Stimulated activated CD4-positive, alpha-beta T cell treated with anti-CD3 and anti-CD28 coated beads, Interleukin-1b, Interleukin-23, amount 100 ng/mL, for 24 hours (primary cell): ENCODE measurements at places on chromosomes 7 and 10.

DNA sequence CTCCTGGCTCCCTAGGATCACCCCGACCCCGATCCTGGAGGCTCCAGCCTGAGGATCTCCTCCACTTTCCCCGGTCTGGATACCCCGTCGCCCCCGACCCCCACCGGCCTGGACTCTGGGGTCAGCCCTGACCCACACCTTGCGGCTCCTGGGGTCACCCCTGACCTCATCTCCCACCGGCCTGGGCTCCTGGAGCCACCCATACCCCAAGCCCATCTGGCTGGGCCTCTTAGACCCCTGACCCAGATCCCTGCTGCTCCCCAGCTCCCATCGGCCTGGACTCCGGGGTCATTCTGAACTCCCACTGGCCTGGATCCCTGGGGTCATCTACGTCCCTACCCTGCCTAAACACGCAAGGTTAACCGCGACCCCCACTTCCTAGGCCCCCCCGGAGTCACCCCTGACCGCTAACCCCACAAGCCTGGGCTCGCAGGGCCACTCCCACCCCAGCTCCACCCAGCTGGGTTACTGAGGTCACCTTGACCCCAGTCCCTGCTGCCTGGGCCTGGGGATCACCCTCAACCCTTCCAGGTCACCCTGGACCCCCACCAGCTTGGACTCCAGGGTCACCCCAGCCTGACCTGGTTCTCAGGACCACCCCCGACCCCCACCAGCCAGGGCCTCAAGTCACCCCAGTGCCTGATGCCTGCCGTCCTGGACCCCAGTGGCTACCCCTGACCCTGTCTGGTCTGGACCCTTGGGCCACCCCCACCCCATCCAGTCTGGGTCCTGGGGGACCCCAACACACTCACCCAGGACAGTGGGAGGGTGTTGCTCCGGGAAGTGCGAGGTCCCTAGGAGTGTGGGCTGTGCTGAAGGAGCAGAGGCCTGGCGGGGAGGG, 1.2 kb downstream of the FOXK1 start:
- no peak for DNase-seq

- no peak for DNase-seq
These were observed 19.5 kb downstream of the ITGA8 start for GRCh38 chr10:15700078-15700674.

DNA sequence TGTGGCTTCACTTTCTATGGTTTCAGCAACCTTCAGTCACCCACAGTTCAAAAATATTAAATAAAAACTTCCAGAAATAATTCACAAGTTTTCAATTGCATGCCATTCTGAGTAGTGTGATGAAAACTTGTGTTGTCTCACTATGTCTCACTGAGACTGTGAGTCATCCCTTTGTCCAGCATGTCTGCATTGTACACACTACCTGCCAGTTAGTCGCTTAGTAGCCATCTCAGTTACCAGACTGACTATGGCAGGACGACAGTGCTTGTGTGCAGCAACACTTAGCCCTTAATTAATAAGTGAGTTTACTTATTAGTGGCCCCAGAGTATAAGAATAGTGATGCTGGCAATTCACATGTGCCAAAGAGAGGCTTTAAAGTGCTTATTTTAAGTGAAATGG, 22.5 kb downstream of the CCDC186 start:
- no peak for DNase-seq

GRCh38 chr10:120553911-120554310, 96.9 kb downstream of the PLPP4 start:
- no peak for DNase-seq

DNA sequence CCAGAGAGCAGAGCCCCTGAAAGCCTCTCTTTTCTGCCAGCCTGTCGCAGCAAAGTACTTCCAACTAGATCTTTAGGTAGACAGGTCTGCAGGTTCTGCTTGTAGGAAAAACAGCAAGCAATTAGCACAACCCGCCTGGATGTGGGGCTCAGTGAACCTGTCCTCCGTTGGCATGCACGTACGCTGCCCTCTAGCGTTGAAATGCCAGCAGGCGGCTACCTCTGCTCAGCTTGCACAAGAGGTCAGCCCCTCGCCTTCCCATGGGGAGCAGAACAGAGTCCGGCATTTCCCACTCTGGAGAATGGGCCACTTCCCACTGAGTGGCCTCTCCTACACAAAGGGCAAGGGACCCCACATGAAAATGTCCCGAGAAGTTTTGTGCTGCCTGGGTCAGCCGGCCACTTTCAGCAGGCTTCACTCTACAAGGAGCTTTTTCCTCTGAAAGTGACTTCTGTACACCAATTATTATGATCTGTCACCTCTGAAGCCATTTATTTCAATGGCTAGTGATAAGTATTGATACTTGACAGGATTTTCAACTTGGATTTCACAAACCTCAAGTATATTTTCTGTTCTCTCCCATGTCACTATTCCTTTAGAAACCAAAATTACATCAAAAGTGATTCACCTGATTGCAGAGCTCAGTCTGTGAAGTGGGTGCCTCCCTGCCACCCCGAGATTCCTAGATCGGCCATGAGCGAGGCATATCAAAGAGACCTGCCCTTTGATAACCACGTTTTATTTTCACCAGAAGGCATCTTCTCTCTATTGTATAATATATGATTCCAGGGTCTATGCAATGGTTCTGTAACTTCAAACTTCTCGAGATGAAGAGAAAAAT, 56.7 kb downstream of the JCAD start:
- peak; percentile 28 for DNase-seq

- no peak for DNase-seq
These were observed 70.2 kb downstream of the RBM33 start for GRCh38 chr7:155714702-155715101.

DNA sequence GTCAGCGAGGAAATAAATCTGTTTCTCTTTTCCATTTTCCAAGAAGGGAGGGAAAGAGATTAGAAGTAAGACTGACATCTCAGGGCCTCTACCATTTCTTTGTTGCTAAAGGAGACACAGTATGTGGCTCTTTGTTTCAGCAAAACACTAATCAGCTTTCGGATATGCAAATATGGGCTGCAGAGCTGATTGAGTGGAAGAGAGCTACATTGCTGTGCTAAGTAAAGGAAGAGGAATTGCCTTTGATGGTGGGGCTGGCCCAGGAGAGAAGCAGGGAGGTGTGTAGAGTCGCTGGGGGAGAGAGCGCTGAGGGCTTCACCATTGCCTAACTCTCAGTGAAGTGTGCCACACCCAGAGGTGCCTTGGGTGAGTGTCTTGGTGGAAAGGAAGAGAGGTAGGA, 284.8 kb downstream of the SDK1 start:
- DNase-seq, result no peak

- DNase-seq, result no peak
These were observed 20.3 kb upstream of the HYAL4 start for GRCh38 chr7:123824754-123825067.

DNA sequence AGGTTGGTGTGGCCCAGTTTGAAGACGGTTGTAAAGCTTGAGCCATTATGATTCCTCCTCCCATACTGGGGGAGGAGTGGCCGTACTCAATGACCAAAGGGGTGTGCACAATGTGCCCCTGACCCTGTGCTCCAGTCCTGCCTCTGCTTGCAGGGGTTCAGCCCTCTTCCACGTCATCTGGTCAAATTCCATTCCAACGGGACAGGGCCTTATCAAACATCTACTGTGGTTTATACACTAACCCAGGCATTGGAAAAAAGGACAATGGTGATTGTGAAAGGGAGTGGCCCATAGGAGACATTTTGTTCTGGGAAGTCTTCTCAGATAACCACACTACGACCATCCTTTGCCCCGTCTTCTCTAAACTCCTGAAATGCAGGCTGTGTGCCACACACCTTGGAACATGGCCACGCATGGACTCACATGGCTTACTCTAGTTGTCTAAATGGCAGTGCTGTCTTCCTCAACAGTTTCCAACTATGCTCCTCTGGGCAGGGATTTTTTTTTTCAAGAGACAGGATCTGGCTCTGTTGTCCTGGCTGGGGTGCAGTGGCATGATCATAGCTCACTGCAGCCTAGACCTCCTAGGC, 103.0 kb downstream of the JCAD start:
- no peak for DNase-seq

DNA sequence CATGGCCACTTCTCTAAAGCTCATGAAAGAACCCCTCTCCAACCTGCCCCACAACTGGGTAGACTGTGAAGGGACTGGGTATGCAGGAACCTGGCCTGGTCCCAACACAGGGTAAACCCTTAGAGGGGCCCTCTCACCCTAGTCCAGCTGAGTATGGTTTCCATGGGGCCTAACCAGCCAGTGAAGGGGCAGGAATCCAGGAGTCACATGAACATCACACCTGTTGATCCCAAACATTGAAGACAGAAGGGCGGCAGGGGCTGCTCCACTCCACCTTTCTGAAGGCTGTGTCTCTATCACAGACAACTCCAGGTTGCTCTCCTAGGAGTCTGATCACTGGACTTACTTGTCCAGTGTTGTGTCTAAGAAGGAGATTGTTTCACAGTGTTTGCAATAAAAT, 30.8 kb downstream of the GRID1 start:
- no peak for DNase-seq

GRCh38 chr10:49612513-49613164, 1.2 kb upstream of the CHAT start:
- DNase-seq, result no peak

DNA sequence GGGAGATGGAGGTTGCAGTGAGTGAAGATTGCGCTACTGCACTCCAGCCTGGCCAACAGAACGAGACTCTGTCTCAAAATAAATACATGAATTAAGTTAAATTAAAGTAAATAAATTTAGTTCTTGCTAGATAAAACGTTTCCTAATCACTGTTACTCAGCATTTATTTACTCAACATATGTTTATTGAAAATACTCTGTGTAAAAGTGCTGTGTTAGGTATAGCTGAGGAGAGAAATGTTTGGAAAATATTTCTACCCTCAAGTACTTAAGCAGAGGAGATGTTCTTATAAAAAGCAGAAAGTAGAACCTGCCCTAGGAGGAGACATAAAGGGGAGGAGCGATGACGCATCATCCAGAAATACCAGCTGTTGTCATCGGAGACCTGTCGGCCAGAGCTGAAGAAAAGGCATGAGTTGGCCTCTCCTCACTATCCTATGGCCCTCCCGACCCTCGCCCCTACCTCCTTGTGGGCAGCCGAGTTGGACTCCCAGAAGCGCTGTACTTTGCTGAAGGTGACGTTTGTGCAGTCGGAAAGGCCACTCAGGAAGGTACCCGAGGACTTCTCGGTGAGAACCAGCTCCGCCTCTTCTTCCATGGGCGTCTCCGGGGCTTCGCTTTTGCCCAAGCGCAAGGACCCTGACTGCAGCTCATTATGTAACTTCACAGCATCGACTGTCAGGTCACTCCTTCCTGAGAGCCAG, 1.1 kb downstream of the RRP12 start:
- no peak for DNase-seq

DNA sequence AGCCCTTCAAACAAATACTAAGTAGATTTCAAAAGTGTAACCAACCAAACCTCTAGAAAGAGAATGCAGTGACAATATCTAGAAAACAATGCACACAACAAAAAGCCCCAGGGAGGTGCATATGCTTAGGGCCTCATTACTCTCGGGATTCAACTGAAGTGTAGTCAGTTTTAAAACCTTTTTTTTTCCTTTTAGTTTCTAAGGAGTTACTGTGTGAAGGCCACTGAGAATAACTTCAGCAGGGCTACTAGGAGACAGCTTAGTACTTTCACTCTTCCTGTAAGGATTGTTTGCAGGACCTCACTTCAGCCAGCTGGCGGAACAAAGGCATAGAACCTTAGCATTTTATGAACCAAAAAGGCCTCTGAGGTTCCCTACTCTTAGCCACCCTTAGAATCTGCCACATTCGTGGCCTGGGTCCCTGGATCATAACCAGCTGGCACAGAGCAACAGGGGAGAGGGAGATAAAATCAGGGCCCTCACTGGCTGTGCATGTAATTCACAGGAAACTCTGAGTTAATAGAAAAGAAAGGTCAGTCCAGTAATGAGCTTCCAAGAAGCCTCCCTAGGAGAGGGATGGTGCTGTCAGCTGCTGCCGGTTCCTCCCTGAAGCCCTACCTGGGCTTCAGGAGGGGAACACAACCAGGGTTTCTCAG, 3.6 kb downstream of the VOPP1 start:
- DNase-seq, result no peak

DNA sequence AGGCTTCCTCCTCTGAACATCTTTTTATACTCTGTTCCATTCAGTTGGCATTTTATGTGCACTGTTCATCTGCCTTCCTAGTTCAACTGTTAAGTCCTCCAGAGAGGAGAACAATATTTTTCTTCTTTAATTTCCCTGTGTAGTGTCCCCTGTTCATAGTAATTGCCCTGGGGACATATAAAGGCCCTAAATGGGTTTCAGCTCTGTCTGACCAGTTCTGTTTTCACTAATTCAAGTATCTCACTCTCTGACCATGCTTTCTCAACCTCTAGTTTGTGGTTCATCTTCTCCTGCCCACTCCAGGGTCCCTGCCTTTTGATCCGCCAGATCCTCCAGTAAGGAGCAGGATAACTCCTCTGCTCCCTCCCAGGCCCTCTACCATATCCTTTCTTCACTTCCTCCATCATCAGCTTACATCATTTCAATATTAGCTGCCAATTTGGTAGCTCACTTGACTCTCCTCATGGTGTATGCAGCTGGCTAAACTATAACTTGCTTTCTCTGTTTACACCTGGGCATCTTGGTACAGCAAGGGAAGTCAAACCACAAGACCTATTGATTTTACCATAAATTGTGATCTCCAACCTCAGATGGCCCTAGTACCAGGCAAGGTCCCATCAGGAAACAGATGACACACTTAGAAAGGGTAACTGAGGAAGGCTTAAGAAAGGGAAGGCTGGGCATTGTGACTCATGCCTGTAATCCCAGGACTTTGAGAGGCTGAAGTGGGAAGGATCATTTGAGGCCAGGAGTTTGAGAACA, 17.7 kb upstream of the C10orf67 start:
- DNase-seq, result no peak

- DNase-seq, result no peak
These were observed 29.6 kb downstream of the MKI67 start for GRCh38 chr10:128096486-128097199.

- DNase-seq, result no peak
These were observed 2.9 kb downstream of the ERLIN1 start for GRCh38 chr10:100182908-100183307.
